ENCODE measurements at places on chromosomes 13 and 19.

DNA sequence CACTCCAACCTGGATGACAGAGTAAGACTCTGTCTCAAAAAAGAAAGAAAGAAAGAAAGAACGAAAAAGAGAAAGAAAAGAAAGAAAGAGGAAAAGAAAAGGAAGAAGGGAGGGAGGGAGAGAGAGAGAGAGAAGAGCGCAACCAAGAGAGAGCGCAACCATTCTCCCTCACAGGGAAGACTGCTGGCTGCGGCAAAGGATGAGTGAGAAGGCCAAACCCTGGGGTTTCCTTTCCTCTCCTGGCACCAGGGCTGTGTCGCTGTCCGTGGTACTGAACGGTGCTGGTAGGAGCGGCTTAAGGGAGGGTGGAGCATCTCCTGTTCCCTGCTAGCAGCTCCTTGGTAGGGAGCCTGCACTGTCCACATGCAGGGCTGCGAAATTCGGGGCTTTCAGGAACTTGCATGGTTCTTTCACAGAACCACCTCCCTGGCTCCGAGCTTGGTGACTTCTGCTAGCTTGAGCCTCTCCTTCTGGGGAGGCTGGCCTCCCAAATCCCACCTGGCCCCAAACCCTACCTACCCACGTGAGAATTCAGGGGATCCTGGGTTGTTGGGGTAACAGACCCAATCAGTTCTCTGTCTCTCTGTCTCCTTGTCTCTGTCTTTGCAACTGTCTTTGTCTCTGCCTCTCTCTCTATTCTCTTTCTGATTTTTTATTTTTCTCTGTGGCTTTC, 51.1 kb upstream of the ZNRF4 start:
- peak; percentile 92 for DNase-seq

GRCh38 chr19:5480427-5480836, 25.2 kb downstream of the ZNRF4 start:
- peak; percentile 29 for DNase-seq

DNA sequence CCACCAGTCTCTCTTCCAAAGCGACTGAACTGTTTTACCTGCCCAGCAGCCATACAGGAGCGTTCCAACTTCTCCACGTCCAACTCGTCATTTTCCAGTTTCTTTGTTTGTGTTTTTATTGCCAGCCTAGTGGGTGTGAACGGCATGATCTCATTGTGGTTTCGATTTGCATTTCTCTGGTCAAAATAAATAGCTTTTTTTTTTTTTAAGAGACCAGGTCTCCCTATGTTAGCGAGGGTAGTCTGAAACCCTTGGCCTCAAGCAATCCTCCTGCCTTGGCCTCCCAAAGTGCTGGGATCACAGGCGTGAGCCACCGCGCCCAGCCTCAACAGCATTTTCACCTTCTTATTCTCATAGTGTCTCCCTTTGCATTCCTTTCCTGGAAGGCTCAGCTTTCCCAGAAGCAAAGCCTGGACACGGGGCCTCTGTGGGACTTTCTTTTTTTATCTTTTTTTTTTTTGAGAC, 4.2 kb upstream of the JSRP1 start:
- DNase-seq, result no peak

DNA sequence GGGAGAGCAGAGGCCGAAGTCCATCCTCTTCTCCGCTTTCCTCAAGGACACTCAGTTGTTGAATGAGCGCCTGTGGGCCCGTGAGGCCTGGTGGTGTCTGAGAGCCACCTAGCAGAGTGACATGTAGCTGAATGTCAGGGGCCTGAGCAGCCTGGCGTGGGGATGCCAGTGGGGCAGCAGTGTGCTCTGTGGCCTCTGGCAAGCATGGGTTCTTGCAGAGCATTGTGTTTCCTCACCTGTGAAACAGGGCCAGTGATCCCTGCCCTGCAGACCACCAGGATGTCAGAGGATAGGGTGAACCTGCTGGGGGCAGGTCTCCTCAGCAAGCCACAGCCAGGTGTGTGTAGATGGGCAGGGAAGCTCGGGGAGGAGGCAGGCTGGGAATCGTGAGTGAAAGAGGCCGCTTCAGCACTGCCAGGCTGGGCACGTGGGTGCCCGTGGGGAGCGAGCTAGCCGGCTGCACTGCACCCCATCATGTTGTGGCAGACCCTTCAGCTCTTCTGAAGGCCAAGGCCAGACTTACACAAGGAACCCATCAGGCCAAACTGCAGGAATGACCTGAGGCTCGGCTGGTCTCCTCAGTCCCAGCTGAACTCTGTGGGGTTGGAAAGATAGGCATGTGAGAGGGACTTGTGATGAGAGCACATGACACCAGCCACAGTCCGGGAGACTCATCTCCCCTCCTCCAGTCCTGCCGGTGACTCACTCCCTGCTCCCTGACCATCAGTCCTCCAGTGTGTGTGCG, 5.0 kb downstream of the PPP1R37 start:
- peak; percentile 98 for DNase-seq

GRCh38 chr13:49908637-49909036, 27.5 kb downstream of the SPRYD7 start:
- no peak for DNase-seq

DNA sequence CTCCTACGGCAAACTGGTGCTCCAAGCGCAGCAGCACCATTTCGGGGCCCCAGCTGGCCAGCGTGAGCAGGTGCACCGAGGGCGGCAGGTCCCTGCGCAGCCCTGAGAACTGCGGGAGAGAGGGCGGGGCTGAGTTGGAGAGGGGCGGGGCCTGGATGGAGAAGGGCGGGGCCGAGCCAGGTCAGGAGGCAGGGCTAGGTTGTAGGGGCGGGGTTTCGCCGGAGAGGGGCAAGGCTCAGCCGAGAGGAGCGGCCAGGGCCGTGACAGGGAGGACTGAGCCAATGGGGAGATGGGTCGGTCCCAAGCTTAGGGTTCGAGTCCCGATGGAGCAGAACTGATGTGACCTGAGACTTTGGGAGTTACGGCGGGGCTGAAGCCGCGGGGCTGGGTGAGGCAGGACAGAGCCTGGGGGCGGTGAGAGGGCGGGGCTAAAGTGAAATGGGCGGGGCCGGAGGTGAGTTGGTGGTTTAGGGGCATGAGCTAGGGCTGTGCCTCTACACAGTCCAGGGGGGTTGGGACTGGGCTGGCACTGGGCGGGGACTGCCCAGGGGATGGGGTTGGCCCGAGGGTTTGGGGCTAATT, 19.0 kb downstream of the MAN2B1 start:
- DNase-seq, result peak; percentile 51

DNA sequence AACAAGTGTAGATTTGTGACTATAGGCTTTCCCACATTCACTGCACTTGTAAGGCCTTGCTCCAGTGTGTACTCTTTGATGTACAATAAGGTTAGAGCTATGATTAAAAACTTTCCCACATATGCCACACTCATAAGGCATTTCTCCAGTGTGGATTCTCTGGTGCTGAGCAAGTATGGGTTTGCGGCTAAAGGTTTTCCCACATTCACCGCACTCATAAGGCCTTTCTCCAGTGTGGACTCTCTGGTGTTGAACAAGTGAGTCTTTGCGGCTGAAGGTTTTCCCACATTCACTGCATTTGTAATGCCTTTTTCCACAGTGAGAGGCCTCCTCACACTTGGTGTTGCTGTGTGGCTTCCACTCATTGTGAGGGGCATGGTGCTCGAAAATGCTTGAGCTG, 3.7 kb downstream of the ZNF772 start:
- peak; percentile 21 for DNase-seq

- peak; percentile 92 for DNase-seq
Measured at GRCh38 chr13:73273745-73274144, 214.9 kb downstream of the KLF5 start.

DNA sequence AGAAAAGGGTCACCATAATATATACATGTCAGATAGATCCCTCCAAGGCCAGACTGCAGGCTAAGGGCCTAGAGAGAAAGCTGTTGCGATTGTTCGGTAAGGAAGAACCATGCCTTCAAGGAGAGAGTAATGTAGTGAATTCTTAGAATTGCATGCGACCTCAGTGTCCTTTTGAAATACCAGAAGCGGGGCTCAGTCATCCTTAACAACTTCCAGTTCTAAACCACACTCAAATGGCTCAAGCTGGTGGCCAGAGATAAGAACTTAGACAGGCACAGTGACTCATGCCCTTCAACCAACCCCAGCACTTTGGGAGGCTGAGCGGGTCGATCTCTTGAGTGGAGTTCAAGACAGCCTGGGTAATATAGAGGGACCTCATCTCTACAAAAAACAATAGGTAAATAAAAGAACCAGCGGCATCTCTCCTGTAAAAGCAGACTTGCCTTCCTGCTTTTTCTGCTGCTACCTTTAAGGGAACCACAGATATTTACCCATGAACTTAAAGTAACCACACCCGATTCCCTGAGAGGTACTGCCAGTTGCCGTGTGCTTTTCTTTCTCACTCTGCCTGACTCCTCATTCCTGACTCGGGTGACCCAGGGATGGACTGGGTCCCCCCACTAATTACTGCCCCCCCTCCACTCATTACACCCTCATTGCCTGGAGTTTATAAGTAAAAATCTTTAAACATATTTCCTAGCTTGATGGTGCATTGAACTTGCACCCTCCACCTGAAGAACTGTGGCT, 15.4 kb upstream of the SIGLEC6 start:
- peak; percentile 25 for DNase-seq

GRCh38 chr13:112124141-112124540, 57.2 kb downstream of the SOX1 start:
- DNase-seq, result no peak

GRCh38 chr13:109163037-109163379, 533.6 kb downstream of the MYO16 start:
- no peak for DNase-seq

- DNase-seq, result no peak
Measured at GRCh38 chr13:48648446-48648845, 5.3 kb upstream of the CYSLTR2 start.

- DNase-seq, result no peak
Measured at GRCh38 chr13:89455741-89456140, 1784.6 kb downstream of the SLITRK5 start.

GRCh38 chr19:50967929-50968715, 1.3 kb downstream of the KLK6 start:
- no peak for DNase-seq

- DNase-seq, result no peak
Measured at GRCh38 chr13:52785739-52786138, 46.1 kb upstream of the CNMD start.

- DNase-seq, result no peak
Measured at GRCh38 chr19:8397271-8397670, 7.1 kb downstream of the RAB11B start.

DNA sequence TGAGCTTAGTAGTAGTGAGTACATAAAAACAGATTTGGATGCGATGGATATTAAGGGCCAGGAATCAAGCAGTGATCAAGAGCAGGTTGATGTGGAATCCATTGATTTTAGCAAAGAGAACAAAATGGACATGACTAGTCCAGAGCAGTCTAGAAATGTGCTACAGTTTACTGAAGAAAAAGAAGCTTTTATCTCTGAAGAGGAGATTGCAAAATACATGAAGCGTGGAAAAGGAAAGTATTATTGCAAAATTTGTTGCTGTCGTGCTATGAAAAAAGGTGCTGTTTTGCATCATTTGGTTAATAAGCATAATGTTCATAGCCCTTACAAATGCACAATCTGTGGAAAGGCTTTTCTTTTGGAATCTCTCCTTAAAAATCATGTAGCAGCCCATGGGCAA, 11.4 kb downstream of the CHAMP1 start:
- DNase-seq, result no peak

DNA sequence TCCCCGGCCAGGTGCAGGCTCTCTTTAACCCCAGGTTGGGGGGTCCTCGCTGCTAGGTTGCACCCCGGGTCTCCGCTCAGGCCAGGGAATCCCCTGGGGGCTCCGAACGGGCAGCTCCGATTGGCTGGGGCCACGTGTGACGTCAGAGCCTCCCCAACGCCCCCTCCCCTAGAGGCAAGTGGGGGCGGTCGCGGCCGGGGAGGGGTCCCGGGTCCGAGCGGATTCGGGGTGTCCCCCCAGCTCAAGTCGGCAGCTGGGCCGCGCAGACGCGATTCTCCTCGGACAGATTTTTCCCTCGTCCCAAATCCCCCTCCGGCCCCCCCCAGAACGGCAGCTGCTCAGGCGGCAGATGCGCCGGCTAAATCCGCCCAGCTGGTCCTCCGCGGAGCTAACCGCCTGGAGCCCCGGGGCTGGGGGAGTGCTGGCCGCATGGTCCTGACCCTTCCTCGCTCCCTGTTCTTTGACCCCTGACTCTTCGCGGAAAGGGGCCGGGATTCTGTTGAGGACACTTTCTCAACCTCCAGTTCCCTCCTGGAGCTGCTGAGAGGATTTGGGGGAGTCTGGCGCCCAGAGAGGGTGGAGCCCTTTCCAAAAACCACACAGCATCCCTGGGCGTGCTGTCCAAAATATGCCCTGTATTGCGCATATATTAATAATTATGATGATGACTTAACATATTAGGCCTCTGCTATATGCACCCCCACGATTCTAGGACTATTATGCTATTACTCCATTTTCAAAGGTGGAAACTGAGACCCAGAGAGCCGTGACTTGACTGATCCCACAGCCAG, 25.4 kb upstream of the SEMA6B start:
- DNase-seq, result no peak

GRCh38 chr13:67366533-67366932, 136.4 kb upstream of the PCDH9 start:
- peak; percentile 83 for DNase-seq

GRCh38 chr19:32676895-32677359, 1.3 kb downstream of the RGS9BP start:
- DNase-seq, result no peak

GRCh38 chr19:12788682-12789097, 2.6 kb upstream of the JUNB start:
- DNase-seq, result peak; percentile 79

DNA sequence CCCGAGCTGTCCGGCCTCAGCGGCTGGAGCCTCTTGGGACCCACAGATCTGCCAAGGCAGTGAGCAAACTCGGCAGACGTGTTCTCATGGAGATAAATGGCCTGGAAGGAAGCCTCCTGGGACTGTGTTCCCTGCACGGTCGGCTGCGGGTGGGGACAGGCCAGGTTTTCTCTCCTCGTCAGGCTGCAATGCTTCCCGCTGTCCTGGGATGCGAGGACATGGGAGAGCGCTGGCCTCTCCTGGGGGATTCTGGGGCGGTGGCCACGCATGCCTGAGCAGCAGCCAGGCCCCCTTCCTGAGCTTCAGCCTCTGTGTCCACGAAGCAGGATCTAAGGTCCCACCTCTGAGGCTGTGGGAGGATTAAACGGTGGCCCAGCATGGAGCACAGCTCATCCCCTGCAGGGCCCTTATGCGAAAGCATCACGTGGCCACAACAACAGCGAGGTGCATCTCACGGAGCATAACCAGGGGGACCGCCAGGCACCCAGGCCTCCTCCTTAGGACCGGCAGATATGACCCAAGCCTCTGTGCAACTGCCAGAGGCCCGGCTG, 21.2 kb upstream of the C13orf46 start:
- DNase-seq, result no peak

- DNase-seq, result peak; percentile 55
Measured at GRCh38 chr13:20570517-20570916, 3.6 kb downstream of the IFT88 start.

DNA sequence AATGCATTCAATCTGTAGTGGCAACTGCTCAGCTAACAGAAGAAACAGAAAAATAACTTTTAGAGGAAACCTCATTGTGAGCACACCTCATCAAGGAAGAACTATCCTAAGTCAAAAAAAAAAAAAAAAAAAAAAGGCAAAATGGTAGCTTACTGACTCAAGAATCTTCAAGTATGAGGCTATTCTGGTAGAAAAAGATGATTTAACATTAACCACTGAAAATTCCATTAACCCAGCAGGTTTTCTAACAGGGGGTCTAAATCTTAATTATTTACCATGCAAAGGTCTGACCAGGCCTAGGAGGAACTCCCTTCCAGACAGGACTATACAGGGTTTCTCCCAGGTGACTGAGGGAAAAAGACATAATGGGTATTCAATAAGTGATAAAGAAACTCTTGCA, 28.4 kb upstream of the ZNF83 start:
- DNase-seq, result no peak
